B cell (primary cell): ENCODE measurements at places on chromosomes 13 and 19. TPM values are rescaled to one million over a fixed set of nuclear protein-coding genes. Genes with fewer than 3 reads are reported as not detected.

- no peaks in the 10 kb centered on the region for H3K36me3 ChIP-seq
- H3K4me3 ChIP-seq: no peak overlapping the region
- no peak for DNase-seq
- H3K27ac ChIP-seq: no peak overlapping the region
Observed at GRCh38 chr13:101327871-101328270, 88.4 kb downstream of the NALCN start.

GRCh38 chr13:106986687-106987426 lies 418.9 kb upstream of the ARGLU1 start:
- no peaks in the 10 kb centered on the region for H3K4me1 ChIP-seq
- no peaks in the 10 kb centered on the region for H3K36me3 ChIP-seq
- DNase-seq: no peak
- H3K27me3 ChIP-seq: no peaks in the 10 kb centered on the region

GRCh38 chr19:16596399-16596798 lies 24.2 kb upstream of the SLC35E1 start:
- H3K36me3 ChIP-seq: peaks cover 4% of the 10 kb centered on the region
- H3K4me1 ChIP-seq: peaks cover 62% of the 10 kb centered on the region
- no peak overlapping the region for H3K27ac ChIP-seq
- H3K27me3 ChIP-seq: no peaks in the 10 kb centered on the region
- no peak overlapping the region for H3K4me3 ChIP-seq
- DNase-seq: no peak

- H3K27me3 ChIP-seq: no peaks in the 10 kb centered on the region
- no peak overlapping the region for H3K4me3 ChIP-seq
- H3K4me1 ChIP-seq: peaks cover 11% of the 10 kb centered on the region
- no peaks in the 10 kb centered on the region for H3K36me3 ChIP-seq
- peak; percentile 75 for DNase-seq
- H3K27ac ChIP-seq: no peak overlapping the region
Observed at GRCh38 chr19:48726556-48726955, 7.0 kb upstream of the MAMSTR start.

DNA sequence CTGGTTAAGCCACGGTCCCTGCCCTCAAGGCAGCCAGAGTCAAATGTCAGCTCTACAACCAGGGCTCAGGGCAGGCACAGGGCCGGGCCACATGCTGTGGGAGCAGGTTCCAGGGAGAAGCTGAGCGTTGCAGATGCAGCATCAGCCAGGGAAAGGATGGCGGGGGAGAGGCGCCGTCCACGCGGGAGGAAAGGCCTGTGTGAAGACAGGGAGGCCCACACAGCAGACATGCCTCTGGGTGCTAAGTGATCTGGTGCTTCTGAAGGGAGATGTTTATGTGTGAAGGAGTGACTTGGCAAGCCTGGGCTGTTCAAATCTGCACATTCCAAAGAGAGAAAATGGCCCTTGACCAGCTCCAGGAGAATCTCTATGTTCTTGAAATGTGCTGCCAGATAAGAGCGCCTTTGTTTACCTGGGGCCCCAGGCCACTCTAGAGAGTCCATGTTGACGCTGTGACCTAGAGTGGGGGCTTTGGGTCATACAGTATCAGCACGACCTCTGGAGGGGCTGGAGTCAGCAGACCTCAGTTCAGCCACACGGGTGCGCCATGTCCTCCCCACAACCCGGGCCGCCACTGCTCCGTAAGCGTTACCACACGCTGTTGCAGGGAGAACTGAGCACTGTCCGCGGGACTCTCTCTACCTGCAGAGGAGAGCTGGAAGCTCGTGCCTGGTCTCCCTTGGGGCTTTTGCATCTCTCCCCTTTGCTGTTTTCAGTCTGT lies 15.9 kb upstream of the ATF5 start:
- H3K4me3 ChIP-seq: no peak overlapping the region
- H3K4me1 ChIP-seq: peaks cover 18% of the 10 kb centered on the region
- H3K36me3 ChIP-seq: peaks cover 57% of the 10 kb centered on the region
- no peaks in the 10 kb centered on the region for H3K27me3 ChIP-seq

GRCh38 chr19:40588110-40588854 lies 11.6 kb downstream of the SHKBP1 start:
- H3K36me3 ChIP-seq: peaks cover 2% of the 10 kb centered on the region
- no peak overlapping the region for H3K27ac ChIP-seq
- no peak overlapping the region for H3K4me3 ChIP-seq
- H3K27me3 ChIP-seq: no peaks in the 10 kb centered on the region
- DNase-seq: no peak

- DNase-seq: no peak
- H3K36me3 ChIP-seq: peaks cover 66% of the 10 kb centered on the region
- H3K4me1 ChIP-seq: peaks cover 50% of the 10 kb centered on the region
- peak overlapping the region; percentile 71 for H3K27ac ChIP-seq
- no peaks in the 10 kb centered on the region for H3K27me3 ChIP-seq
- no peak overlapping the region for H3K4me3 ChIP-seq
Observed at GRCh38 chr13:114259374-114259773, 22.0 kb upstream of the UPF3A start.

DNA sequence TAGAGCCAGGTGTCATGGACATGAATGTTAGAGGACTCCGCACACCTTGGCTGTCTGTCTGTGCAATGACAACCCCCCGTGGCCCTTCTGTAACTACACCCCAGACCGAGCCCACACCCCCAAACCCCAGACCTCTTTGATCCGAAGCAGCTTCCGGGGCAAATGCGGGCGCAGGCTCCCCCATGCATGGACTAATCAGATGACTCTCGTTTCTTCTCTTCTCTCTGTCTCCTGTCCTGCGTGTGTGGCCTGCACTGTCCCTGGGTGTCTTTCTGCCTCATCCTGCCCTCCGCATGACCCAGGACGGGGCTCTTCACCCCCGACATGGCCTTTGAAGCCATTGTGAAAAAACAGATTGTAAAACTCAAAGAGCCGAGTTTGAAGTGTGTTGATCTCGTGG lies 38.9 kb downstream of the TMED1 start:
- no peak overlapping the region for H3K4me3 ChIP-seq
- no peak for DNase-seq
- no peaks in the 10 kb centered on the region for H3K27me3 ChIP-seq
- peaks cover 91% of the 10 kb centered on the region for H3K36me3 ChIP-seq
- peak overlapping the region; percentile 9 for H3K27ac ChIP-seq
- peaks cover 16% of the 10 kb centered on the region for H3K4me1 ChIP-seq

DNA sequence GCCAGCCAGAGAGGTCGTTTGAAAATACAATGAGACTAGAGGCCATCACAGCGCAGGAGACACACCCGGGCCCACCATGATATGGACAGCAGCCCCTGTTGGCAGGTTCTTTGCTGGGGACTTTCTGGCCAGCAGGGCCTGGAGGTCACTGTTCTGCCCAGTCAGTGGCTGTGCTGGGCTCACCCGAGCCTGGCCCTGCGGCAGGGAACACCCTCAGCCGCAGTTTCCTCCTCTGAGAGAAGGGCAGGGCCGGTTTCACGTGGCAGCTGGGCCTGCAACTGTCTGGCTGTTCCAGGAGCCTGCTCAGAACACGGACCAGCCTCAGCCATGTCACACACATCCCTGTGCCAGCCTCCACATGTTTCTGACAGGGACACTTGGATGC lies 39.4 kb downstream of the ADPRHL1 start:
- no peak overlapping the region for H3K4me3 ChIP-seq
- H3K27me3 ChIP-seq: no peaks in the 10 kb centered on the region
- no peak overlapping the region for H3K27ac ChIP-seq
- DNase-seq: no peak
- peaks cover 13% of the 10 kb centered on the region for H3K4me1 ChIP-seq

DNA sequence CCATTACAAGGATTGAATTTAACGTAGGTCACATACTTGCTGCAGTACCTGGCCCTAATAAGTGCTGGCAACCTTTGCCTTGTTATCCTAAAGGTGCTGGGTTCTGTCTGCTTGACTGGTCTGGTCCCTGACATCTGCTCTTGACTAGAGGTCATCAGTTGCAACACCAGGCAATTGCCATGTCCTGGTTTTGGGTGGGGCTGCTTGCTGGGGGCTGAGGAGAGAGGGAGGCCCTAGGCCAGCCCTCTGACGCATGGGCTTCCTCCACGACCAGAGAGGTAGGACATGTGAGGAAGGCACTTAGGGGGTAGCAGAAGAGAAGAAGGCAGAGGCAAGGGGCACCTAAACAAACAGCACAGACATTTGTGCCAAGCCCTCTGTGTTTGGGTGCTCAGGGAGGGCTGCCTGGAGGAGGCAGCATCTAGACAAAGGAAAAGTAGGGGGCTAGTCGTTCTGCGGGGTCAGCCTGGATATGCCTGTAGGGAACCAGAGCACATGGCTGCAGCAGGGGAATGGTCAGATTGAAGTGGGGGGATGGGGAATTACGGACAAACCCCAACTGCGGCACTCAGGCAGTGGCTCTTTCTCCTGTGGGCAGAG lies 21.7 kb downstream of the VSTM2B start:
- no peaks in the 10 kb centered on the region for H3K36me3 ChIP-seq
- H3K27me3 ChIP-seq: no peaks in the 10 kb centered on the region
- DNase-seq: no peak
- no peak overlapping the region for H3K4me3 ChIP-seq
- H3K4me1 ChIP-seq: no peaks in the 10 kb centered on the region
- no peak overlapping the region for H3K27ac ChIP-seq

GRCh38 chr19:39167461-39168257 lies 29.1 kb upstream of the NCCRP1 start:
- DNase-seq: no peak
- H3K27me3 ChIP-seq: no peaks in the 10 kb centered on the region
- no peak overlapping the region for H3K4me3 ChIP-seq
- H3K36me3 ChIP-seq: no peaks in the 10 kb centered on the region
- H3K27ac ChIP-seq: no peak overlapping the region

DNA sequence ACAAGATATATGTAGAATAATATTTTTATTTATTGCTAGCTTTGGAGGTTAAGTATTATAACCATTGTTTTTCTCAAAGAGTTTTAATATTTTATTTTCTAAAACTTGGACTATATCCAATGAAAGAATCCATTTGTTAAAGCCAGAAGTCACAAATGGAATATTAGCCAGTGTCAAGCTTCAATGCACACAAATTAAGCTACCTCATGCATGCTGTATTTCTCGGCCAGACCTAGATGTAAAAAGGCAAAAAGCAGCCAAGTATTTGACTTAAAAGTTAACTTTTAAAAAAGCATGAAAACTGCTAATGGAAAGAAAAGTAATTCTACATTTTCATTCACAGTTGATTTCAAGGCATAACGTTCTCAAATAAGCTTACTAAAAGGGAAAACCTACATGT lies 160.0 kb upstream of the ATXN8OS start:
- no peak overlapping the region for H3K4me3 ChIP-seq
- H3K27ac ChIP-seq: no peak overlapping the region
- no peak for DNase-seq
- H3K27me3 ChIP-seq: no peaks in the 10 kb centered on the region

GRCh38 chr13:25927932-25928331 lies 123.9 kb downstream of the SHISA2 start:
- H3K27me3 ChIP-seq: no peaks in the 10 kb centered on the region
- H3K36me3 ChIP-seq: no peaks in the 10 kb centered on the region
- H3K4me3 ChIP-seq: no peak overlapping the region
- no peak for DNase-seq
- H3K27ac ChIP-seq: no peak overlapping the region
- H3K4me1 ChIP-seq: no peaks in the 10 kb centered on the region

DNA sequence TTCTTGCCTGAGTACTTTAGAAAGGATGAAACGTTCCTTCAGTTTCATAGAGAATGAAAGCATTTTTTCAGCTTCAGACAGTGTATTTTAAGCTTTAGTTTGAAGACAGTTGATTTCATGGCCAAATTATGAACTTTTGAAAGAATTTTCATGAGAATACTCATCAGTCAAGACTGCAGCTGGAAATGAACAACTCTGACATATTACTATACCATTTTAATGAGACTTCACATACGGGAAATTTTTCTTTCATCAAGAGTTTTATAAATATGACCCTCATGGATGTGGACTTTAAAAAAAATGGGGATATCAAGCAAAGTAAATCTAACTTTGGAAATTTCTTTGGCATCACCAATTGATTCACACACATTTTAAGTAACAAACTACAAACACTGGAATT lies 6.4 kb downstream of the LATS2 start:
- no peak overlapping the region for H3K4me3 ChIP-seq
- DNase-seq: no peak
- no peak overlapping the region for H3K27ac ChIP-seq

DNA sequence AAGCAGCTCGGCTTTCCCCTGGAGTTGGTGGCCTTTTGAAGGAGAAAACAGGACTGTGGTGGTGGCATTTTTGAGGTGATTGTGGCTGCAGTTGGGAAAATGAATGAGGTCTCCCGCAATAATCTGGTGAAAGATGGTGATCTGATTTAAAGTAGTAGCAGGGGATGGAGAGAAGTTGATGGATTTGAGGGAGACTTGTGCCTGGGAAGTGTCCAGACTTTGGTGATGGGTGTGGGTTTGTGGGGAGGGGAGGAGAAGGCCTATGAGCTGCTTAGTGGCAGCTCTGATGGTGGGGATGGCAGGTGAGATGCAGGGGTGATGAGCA lies 4.0 kb upstream of the EPN1 start:
- peaks cover 69% of the 10 kb centered on the region for H3K36me3 ChIP-seq
- peaks cover 4% of the 10 kb centered on the region for H3K4me1 ChIP-seq
- no peak for DNase-seq
- H3K4me3 ChIP-seq: no peak overlapping the region
- H3K27me3 ChIP-seq: no peaks in the 10 kb centered on the region

GRCh38 chr19:52248241-52248640 lies 21.1 kb upstream of the ZNF766 start:
- H3K4me3 ChIP-seq: no peak overlapping the region
- peak; percentile 61 for DNase-seq
- H3K27me3 ChIP-seq: peaks cover 2% of the 10 kb centered on the region
- H3K4me1 ChIP-seq: no peaks in the 10 kb centered on the region
- no peaks in the 10 kb centered on the region for H3K36me3 ChIP-seq

GRCh38 chr19:50720921-50721381 lies 1.3 kb upstream of the SHANK1 start:
- peaks cover 47% of the 10 kb centered on the region for H3K27me3 ChIP-seq
- H3K27ac ChIP-seq: no peak overlapping the region
- peaks cover 32% of the 10 kb centered on the region for H3K4me1 ChIP-seq
- DNase-seq: no peak

- peak overlapping the region; percentile 97 for H3K4me3 ChIP-seq
- peak overlapping the region; percentile 88 for H3K27ac ChIP-seq
- H3K27me3 ChIP-seq: no peaks in the 10 kb centered on the region
- DNase-seq: peak; percentile 85
Observed at GRCh38 chr19:10566658-10567410, 1.0 kb upstream of the KRI1 start.

- H3K27me3 ChIP-seq: no peaks in the 10 kb centered on the region
- no peak overlapping the region for H3K4me3 ChIP-seq
- no peaks in the 10 kb centered on the region for H3K36me3 ChIP-seq
- H3K27ac ChIP-seq: no peak overlapping the region
Observed at GRCh38 chr13:44416301-44416700, 42.7 kb downstream of the SERP2 start.

DNA sequence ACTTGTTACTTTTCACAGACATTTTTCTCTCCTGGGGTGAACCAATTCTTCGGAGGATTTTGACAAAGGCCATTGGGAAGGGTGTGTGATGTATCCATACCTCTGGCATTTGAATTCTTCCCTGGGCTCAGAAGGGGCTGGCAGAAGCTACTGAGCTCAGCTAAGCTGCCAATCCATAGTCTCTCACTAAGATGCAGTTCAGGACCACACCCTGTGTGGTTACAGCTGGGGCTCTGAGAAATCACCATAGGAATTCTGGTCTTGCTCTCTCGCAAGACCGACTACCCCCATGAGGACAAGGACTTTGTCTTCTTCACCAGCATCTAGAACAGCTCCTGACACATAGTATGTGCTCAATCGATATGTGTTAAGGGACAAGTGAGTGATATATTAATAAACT lies 6.0 kb downstream of the C13orf42 start:
- no peak for DNase-seq
- no peaks in the 10 kb centered on the region for H3K36me3 ChIP-seq
- H3K4me3 ChIP-seq: no peak overlapping the region
- H3K4me1 ChIP-seq: no peaks in the 10 kb centered on the region
- H3K27ac ChIP-seq: no peak overlapping the region

The ZNF581 gene
- total RNA-seq: 47.3 and 51.3 TPM in 2 replicates

The HIPK4 gene
- 0.20 TPM in 1 of 2 replicates, not detected in the other for total RNA-seq

The KCTD4 gene
- not detected in 2 replicates for total RNA-seq

The ICAM5 gene
- 0.34 and 0.54 TPM in 2 replicates for total RNA-seq

The PCDH8 gene
- total RNA-seq: not detected in 2 replicates

The CFAP97D2 gene
- 0.22 TPM in 1 of 2 replicates, not detected in the other for total RNA-seq
